ENCODE measurements at places on chromosomes 3 and 15.

- no peak for DNase-seq
Measured at GRCh38 chr15:78301828-78302227, 2.4 kb upstream of the SKIC8 start.

DNA sequence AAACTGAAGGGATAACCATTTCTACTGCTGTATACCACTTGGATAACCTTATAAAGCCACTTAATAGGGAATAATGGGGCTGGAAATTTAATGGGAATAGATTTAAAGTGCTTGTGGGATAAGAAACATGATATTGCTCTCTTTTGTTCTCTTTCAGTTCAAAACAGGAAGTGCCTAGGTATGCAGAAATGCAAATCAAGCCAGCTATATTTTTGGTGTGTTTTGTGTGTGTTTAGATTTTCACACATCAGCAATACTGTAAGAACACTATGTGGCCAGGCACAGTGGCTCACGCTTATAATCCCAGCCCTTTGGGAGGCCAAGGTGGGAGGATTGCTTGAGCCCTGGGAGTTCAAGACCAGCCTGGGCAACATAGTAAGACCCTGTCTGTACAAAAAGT lies 442.3 kb upstream of the TPRG1 start:
- DNase-seq = no peak

DNA sequence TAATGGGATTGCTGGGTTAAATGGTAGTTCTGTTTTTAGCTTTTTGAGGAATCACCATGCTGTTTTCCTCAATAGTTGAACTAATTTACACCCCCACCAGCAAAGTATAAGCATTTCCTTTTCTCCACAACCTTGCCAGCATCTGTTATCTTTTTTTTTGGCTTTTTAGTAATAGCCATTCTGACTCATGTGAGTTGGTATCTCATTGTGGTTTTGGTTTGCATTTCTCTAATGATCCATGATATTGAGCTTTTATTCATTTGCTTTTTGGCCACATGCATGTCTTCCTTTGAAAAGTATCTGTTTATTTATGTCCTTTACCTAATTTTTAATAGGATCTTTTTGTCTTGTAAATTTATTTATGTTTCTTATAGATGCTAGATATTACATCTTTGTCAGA lies 288.2 kb downstream of the EPHA6 start:
- DNase-seq = no peak

GRCh38 chr15:39631357-39631756 lies 50.5 kb downstream of the THBS1 start:
- DNase-seq = peak; percentile 33

DNA sequence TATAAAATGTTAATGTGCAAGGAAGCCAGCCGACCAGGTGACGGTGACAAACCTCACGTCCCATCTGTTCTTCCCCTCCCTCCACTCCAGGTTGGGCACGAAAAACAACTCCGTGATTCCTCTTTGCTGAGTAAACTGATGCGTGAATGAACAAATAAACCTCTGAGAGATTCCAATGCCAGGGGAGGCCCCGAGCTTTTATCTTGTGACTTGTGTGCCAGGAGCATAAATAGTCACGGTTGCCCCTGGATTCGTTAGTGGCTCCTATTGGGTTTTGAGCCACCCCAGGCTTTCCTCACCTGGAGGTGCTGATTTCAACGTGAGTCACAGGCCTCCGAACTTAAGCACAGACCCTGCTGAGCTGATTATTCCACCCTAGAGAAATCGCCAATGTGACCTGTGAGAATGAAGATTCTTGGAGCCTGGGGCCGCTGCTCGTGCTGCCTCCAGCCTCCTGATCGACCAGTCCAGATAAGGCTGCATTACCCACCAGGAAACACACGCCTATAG lies 119.2 kb downstream of the SHQ1 start:
- no peak for DNase-seq

DNA sequence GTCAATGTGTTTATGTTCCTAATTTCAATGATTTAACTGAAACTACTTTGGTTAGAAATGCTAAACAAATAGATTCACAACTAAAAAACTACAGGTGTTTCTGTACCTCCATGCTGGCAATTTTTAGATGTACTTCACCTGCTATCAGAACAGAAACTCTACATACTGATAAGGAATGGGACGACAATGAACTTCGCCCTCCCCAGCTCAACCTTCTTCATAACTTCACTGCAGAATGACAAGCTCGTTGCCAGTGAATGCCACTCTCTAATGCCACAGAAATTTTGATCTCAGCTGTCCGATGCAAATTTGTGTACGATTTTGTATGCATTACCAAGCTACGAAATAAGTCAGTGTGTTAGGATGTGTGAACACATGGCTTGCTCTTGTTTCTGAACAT lies 133.4 kb downstream of the FOXP1 start:
- no peak for DNase-seq

GRCh38 chr3:131356006-131356595 lies 25.5 kb upstream of the NUDT16 start:
- no peak for DNase-seq

DNA sequence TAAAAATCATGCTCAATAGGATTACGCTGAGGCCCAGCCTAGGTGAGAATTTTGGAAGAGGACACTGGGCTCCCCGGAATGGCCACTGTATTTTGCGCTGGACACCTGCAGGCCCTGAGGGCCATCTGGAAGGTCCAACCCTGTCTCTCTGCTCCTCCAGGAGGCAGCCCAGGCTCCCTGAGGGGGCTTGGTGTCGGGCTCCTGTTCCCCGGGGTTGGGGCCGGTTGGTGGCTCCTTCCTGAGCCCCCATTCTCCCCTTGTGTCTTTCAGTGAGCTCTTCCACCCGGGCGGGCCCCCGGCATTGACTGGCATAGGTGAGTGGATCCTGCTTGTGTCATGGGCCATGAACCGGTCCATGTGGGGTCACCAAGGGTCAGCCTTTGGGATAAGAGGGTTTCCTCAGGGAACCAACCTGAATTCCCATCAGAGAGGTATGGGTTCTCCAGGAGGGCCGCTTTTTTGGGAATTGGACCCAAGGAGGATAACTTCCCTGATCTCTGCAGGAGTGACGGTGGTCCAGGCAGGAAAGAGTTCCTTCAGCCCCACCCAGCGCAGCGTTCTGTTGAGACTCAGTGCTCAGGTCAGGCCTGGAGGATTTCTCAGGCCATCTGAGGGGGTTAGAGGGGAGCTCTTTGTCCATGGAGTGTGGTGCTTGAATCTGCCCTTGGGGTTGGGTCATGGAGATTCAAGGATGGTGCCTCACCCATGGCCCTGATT lies 187.8 kb downstream of the UBE3A start:
- no peak for DNase-seq

DNA sequence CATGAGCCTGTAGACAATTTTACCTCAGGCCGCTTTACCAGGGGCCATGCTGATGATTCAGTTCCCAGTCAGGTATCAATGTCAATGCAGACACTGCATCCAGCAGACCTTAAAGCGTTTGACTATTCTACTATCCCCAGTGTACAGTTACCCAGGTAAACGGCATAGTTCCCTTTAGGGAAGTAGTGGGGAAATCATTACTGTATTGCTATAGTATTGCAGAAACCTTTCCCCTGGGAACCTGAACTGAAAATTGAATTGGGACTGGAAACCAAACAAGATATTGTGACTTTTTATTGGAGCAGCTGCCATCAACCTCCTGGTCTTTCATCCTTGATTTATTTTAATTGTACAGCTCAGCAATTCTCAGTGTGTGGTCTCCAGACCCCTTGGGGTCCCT lies 6.6 kb upstream of the INAFM2 start:
- DNase-seq = no peak

DNA sequence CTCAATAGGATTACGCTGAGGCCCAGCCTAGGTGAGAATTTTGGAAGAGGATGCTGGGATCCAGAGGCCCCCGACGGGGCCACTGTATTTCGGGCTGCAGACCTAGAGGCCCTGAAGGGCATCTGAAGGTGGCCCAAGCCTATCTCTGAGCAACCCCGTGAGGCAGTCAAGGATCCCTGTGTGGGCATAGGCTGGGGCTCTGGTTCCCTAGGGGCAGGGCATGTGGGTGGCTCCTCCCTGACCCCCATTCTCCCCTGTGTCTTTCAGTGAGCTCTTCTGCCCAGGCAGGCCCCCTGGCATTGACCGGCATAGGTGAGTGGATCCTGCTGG lies 216.0 kb downstream of the SNRPN start:
- DNase-seq = no peak

- no peak for DNase-seq
Measured at GRCh38 chr15:20348900-20349773, 192.5 kb downstream of the GOLGA6L6 start.

DNA sequence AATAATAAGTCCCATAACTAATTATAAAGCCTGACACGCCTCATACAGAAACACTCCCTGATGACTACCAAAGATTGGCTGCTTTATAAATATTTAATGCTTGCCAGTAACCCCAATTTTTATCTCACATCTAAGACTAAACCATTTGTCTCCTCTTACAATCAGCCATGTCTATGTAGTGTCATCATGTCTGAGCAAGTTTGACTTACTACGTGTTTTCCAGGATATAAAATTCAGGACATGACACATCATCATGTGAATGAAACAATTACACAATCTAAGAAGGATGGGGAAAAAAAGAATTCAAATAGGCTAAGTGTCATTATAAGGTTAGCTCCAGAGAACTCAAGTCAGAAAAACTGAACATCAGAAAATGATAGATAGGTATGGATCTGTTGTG lies 208.7 kb downstream of the MECOM start:
- DNase-seq = no peak

DNA sequence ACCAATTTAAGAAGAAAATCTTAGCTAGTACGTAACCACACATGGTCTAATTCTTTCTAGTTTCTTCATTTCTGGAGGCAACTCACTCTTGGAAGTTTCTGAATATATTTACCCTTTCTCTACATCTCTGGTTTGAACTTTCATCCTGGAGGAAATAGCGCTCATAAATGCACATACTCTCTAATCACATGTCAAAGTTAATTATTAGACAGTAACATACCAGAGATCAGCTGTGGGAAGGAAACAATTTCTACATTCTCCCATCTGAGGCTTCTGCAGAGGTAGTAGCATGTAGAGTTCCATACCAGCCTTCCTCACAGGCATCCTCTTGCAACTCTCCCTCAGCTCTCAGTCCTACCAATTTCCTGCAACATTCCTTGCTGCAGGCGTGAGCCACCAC lies 132.5 kb downstream of the RBPMS2 start:
- DNase-seq = no peak

DNA sequence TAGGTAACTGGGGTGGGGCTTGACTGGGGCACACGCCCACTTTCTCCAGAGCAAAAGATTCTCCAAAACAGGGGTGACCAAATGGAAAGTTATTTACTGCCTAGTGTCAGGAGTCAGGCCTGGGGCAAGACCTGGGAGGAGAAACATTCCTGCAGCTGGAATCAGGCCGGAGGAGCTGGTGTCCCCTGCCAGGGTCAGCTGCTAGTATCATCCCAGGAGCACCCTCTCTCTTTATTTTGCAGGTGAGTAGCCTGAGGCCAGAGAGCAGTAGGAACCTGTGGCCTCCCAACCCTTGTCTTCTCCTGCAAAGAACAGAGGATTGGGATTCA lies 32.9 kb downstream of the DNAJB8 start:
- no peak for DNase-seq

DNA sequence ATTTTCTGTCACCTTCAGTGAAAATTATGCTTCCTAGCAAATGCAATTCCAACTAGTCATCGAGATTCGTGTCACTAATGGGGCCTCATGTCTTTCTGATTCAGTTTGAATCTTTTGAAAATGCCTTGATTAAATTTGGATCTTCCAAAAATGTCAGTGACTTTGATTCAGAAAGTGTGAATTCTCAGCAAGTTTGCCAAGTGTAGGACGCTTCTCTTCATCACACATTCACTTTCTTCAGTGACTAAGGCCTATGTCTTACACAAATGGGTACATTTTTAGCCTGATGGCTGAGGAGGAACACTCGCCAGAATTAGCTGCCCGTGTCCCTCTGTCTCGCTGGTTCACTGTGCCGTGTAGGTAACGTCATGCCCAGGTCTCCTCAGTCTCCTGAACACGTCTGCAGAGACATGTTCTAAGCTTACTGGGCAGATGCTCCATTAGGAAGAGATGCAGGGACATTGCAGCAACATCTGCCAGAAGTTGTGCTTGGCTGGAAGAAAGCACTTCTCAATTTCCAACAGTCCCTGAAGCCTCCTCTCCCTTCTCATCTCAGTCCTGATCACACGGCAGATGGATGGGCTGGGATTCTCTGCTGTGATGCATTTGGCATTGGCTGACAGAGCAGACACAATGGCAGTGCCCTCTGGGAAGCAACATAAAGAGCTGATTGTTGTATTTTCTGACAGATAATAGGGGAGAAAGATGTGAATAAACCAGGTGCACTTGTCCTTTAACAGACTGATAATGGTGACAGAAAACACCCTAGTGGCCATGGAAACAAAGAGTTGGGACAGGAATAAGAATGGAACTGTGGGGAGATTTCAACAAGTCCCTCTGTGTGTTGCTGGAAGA lies 29.1 kb upstream of the LYZL4 start:
- DNase-seq = no peak

DNA sequence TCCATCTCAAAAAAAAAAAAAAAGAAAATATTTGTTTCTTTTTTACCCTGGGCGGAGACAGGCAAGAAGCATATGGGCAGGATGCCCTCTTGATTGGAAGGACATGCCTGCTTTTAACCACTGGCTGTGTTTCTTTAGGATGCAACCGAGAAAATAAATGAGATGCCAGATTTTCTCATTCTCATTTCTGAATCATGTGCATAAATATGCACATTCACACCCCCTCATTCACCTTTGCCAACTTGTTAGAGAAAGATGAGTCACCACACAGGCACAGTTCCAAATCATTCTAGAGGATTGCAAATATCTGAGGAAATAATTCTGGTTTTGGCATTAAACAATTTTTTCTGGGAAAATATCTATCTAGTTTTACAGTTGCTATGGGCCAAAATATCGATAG lies 3.3 kb downstream of the LIPH start:
- no peak for DNase-seq

DNA sequence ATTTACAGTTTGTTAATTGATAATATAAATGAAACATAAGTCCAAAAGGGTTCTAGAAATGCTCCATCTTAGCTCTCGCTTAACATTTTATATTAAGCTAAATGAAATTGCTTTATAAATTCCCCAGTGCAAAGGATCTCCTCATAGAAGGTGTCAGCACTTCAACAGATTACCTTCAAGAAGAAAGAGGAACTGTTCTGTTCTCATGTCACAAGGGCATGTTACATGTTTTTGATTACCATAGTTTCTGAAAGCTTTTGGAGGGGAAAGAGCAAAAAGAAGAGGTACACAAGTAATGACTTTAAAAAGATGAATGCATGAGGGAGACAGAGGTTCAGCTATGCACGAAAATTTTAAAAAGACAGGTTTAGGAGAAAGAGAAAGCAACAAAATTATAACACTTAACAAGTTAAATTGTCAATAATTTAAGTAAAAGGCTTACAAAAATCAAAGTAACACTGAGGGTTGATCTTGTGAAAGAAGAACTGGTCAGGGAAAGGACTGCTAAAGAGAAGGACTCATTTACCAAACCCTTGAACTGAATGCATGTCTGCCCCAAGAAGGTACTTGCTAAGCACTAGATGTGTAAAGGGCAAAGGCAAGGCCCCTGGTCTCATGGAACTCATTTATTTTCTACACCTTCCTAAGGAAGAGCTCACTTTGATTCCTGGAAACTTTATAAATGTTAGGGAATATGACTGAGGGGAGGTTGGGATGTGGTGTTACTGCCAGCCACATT lies 45.1 kb downstream of the CCDC191 start:
- no peak for DNase-seq

- DNase-seq = no peak
Measured at GRCh38 chr3:46435081-46435726, 28.1 kb downstream of the CCRL2 start.

GRCh38 chr15:73781038-73781925 lies 28.1 kb upstream of the INSYN1 start:
- no peak for DNase-seq
